SJSA1 (cell line): ENCODE measurements at places on chromosomes 5 and 9. TPM values are rescaled to one million over a fixed set of nuclear protein-coding genes. Genes with fewer than 3 reads are reported as not detected.
A peak's percentile ranks its signal among the peaks of the same experiment; 100 is the strongest.

Gene NRG2
- total RNA-seq: not detected in 2 replicates

Gene TPM2
- total RNA-seq: 823 and 1,421 TPM in 2 replicates

GRCh38 chr9:126788634-126789349, 16.0 kb upstream of the ZBTB43 start:
- DNase-seq: no peak

DNA sequence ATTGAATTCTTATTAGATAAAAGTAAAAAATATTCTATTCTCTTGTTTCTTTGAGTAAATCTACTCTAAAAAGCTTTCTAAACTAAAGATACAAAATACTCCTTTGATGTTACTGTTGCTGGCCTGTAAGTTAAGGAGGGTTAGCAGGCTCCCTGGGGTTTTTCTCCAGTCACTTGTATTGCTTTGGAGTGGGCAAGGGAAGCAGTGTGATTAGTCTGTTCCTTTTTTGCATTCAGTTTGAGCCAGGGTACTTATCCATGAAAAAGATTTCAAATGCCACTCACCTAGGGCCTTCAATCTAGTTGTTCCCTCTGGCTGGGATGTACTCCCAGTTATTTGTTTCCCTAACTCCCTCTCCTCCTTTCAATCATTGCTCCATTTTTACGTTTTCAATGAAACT, 256.2 kb upstream of the SMC2 start:
- DNase-seq: no peak

DNA sequence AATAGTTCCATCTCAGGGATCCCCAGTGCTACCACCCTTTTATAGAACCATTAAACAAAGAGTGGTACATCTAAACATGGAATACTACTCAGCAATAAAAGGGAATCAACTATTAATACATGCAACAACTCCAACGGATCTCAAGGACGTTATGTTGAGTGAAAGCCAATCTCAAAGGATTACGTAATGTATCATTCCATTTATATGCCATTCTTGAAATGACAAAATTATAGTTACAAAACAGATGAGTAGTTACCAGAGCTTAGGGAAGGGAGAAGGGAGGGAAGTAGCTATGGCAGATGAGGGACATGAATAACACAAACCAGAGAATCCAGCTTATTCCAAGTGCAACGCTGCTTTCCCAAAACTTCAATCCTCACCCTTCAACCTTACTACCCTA, 69.5 kb downstream of the ACTL7B start:
- no peak for DNase-seq

Gene HMHB1
- total RNA-seq: not detected in 2 replicates

DNA sequence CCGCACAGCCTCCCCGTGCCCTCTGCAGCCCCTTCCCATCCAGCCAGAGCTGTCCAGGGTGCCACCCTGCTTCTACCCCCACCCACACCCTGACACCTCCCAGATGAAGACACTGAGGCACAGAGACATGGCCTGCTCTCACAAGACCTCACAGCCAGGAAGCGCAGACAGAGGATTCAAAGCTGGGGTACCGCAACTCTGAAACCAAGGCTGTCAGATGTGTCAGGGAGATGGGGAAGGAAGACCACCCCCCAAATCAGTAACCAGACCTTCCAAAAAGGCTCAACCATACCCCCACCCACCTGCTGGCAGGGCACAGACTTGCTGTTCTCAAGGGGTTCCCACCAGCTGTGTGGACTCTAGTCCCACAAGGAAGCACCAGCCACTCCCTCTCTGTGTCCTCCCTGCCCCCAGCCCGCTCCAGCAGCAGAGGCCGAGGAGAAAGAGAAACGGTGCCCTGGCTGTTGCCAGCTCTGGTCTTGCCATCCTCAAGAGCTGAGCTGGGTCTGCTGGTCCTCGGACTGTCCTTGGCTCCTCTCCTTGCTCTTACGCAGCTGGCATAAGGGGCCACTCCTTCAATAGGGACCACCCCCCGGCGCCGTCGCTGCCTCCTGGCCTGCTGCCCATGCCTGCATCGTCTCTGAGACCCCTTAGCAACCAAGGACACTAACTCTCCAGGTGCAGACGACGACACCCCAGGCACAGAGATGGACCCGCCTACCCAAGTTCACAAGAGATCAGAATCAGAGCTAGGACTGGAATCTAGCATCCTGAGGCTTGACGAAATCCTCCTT, 699 bp downstream of the AKNA start:
- peak; percentile 3 for DNase-seq

DNA sequence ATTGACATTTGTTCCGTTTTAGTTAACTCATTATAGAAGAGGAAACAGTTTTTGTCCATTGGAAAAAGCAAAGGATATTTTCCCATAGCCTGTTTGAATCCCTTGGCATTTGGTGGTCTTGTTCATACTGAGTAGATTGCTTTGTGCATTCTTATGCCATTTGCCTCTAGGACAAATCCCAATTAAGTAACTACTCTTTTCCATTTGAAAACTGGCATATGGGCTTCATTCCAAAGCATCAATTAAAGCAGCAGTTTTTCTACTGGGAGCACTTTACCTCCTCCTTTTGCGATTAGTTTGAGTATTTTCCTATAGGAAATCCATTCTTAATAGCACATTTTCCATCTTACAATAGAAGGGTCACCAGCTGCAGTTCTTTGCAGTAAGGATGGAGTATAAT, 31.2 kb downstream of the GPR21 start:
- no peak for DNase-seq

Gene CCL19
- total RNA-seq: not detected in 2 replicates

DNA sequence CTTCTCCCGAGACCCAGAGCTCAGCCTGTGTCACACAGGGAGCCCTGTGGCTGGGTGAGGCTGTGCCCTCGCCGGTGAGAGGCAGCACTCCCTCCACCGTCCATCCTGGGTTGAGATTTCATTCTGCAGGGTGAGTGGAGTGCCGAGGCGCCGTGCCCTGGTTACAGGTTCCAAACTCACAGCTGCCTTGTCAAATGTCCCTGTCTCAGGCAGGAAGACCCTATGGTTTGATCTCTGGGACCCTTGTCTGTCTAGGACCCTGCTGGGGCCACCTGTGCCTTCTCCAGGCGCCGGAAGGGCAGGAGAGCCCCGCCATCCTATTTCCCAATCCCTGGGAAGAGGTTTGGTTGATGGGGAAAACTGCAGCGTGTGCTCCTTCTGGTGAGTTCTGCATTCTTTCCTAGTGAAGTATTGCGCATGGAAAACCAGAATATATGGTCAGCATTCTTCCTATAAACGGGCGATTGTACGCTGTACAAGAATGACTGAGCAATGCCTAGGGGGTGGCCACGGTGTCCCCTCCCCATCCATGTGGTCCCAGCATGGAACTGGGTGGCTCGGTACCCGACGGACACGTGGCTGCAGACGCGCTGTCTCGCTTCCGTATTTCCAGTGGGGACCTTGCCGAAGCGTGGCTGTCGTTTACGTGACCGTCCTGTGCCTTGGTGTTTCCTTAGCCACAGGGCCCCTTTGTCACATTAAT, 95.9 kb upstream of the COL5A1 start:
- no peak for DNase-seq

DNA sequence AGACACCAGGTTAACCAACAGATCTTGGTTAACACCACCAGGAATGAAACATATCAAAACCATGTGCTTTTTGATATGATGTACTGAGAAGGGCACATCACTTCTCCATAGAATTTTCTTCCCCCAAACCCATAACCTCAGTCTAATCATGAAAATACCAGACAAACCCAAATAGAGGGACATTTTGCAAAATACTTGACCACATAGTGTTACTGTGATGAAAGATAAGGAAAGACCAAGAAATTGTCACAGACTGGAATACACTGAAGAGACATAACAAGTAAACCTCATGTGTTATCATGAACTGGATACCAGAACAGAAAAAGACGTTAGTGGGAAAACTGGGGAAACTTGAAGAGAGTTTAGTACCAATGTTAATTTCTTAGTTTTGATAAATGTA, 74.9 kb upstream of the VCAN start:
- no peak for DNase-seq
